NCI-H2029 treated with DMSO at 0.1 percent for 48 hours (cell line): ENCODE measurements at places on chromosomes 11 and 22.

GRCh38 chr11:774873-775592, 2.3 kb downstream of the GATD1 start:
- no peak for DNase-seq

DNA sequence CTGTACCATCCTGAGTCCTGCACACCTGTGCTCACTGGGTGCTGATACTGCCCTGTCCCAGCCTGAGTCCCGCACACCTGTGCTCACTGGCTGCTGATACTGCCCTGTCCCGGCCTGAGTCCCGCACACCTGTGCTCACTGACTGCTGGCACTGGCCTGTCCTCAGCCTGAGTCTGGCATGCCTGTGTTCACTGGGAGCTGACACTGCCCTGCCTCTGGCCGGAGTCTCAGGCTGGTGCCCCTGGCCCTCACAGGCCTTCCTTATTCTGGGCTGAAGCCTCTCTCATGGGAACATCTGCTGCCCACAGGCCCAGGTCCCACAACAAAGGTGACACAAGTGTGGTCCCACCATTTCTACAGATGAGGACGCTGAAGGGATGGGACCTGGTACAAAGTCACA, 115.1 kb downstream of the MPPED1 start:
- DNase-seq = no peak

GRCh38 chr22:50416996-50417395, 57.8 kb downstream of the SBF1 start:
- no peak for DNase-seq

GRCh38 chr11:76669901-76670484, 554 bp downstream of the LRRC32 start:
- DNase-seq = no peak

- DNase-seq = no peak
Observed at GRCh38 chr22:38033522-38034277, 23.5 kb upstream of the PICK1 start.

DNA sequence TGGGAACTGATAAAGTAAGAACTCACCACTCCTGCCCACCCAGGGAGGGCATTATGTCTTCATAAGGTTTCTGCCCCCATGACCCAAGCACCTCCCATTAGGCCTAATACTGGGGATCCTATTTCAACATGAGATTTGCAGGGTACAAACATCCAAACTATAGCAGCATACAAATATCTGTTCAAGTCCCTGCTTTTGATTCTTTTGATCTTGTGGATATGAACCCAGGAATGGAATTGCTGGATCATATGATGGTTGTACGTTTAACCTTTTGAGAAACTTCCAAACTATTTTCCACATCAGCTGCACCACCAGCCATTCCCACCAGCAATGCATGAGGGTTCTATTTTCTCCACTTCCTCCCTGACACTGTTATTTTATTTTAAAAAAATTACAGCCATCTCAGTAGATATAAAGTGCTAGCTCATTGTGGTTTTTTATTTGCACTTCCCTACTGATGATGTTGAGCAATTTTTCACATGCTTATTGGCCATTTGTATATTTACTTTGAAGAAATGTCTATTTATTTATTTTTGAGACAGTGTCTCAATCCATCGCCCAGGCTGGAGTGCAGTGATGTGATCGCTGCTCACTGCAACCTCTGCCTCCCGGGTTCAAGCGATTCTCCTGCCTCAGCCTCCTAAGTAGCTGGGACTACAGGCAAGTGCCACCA, 7.1 kb upstream of the ATG16L2 start:
- DNase-seq = no peak

DNA sequence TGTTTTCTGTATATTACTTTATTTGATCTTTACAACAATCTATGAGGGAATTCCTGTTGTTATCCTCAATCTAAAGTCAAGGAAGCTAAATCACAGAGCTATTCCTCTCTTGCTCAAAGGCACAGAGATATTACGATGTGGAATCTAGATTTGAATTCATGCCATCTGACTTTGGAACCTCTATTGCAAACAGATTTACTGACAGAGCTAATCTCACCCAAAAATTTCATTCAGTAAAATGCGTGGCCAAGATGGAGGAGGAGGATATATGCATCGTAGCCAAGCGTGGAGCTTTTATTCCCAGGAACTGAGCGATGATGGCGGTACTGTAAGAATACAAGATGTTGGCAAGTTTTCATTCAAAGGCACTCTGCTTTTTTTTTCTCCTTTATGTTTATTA, 791.8 kb downstream of the CNTN5 start:
- no peak for DNase-seq

DNA sequence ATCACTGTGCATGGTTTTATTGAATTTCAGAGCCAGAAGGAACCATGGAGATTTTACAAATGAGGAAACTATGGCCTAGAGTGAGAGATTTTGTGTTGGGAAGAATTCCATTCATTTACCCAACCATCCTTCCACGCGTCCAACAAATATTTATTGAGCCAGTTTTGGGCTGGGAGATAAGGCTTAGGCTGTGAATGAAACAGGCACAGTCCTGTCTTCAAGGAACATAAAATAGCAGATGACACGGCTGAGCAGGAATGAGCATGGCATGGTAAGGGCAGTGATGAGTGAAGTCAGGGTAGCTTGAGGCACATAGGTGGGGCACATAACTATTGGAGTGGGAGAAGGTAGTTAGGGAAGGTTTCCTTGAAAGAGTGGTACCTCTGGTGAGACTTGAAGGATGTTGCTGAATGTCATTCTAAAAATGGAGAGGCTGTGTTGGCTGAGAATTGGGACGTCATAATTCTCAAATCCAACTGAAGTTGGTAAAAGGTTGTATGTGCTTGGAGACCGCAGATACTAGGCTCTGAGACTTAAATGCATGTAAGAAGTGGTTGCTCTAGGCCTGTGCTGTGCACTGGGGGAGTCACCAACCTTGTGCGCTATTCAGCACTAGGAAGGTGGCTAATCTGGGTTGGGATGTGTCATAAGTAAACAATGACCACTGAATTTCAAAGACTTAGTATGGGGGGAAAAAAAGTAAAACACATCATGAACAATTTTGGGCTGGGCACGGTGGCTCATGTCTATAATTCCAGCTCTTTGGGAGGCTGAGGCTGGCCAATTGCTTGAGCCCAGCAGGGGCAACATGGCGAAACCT, 51.9 kb downstream of the TEAD1 start:
- DNase-seq = no peak

DNA sequence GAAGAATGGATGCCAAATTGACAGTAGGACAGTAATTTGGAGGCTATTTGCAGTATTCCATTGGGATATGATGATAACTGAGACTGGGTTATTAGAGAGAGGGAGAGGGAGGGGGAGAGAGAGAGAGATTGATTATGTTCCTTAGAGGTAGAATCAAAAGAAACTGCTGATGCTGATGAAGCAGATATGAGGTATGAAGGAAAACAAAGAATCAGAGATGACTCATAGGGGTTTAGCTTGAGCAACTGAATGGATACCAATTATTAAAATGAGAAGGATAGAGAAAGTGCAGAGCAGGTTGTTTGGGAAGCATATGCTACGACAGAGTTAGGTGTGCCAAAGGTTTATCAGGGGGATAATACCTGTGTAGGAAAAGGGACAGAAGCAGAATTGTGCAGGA, 12.8 kb upstream of the NUCB2 start:
- DNase-seq = no peak

- DNase-seq = no peak
Observed at GRCh38 chr22:37710675-37711074, 13.8 kb downstream of the TRIOBP start.

DNA sequence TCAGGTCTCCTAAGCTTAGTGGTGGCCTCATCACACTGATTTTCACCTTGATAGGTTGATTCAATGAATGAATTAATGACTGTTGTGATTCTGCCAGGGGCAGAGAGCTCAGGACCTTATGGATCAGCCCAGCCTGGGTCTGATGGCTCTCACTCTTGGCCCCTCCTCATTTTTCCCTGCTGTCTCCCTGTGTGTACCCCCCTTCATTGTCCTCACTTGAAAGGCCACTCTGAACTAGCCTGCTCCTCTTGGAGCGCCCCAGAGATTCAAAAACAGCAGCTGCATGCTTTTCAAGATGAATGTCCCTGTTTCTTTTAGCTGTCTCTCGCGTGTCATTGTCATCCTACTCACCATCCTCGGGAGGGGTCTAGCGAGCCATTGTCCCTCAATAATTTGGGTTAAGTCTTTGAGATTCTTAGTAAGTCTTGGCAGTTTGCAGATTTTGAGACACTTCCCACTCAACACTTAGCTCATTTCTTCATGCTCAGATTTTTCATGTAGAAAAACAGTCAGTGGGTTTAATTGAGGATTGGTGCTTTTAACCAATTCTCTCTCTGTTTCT, 42.5 kb upstream of the MICAL2 start:
- DNase-seq = no peak

DNA sequence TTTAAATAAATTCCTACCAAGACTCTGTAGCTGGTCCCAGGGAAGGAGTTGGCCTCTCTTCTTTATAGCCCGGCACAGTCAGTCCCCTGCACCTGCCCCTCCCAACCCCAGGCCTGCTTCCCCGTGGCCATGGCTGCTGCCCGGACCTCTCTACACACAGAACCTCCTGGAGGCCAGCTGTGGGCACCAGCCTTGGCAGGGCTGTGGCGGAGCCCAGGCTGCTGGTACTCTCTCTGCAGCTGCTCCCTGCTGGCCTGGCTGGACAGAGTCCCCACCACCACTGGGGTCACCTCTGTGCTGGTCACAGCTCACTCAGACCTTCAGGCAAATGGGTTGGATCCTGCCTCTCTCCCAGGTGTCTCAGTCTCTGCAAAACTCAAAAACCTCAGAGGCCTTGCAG, 69.3 kb downstream of the LRP5 start:
- DNase-seq = no peak

- DNase-seq = no peak
Observed at GRCh38 chr11:98559961-98560360, 460.8 kb upstream of the CNTN5 start.

DNA sequence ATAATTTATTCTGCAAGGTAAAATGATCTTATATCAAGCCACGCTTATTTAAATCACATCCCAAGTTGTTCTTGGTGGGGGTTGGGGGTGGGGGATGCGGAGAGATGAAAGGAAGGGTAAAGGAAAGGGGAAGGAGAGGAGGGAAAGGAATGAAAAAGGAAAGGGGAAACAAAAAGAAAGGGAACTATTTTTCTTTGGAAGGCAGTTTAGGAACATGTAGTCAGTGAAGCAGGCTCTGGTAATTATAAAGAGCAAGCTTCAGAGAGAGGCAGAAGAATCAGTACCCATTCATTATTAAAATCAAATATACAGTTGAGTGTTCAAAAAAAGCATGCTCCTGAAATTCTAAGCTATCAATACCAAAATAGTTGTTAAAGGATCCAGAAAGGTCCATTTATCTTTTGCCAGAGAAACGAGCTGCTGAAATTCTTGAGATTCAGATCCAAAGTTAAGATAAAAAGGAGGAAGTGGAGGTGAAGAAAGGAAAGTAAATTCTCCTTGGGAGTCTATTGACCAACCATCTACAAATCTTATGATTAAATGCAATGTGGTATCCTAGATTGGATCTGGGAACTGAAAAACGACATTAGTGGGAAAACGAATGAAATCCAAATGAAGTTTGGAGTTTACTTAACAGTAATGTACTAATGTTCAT, 107.4 kb downstream of the SGSM3 start:
- no peak for DNase-seq

GRCh38 chr11:16632295-16633200, 105.9 kb upstream of the C11orf58 start:
- DNase-seq = no peak

DNA sequence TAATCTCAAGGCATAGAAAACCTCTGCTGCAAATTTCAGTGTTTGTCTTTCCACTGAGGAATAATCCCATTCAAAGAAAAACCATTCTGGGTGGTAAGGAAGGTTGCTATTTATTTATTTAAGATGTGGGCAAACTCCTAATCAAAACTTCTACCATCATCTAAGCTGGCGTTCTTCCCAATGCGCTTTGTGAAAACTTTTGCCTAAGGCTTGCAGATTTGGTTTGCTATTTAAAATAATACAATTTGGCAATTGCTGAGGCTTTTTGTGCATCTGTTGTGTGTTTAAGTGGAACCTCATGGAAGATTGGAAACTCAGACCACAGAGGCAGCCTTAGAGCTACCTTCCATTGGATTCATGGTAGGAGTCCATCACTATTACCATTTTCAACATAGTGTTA, 309.0 kb downstream of the BLID start:
- no peak for DNase-seq

DNA sequence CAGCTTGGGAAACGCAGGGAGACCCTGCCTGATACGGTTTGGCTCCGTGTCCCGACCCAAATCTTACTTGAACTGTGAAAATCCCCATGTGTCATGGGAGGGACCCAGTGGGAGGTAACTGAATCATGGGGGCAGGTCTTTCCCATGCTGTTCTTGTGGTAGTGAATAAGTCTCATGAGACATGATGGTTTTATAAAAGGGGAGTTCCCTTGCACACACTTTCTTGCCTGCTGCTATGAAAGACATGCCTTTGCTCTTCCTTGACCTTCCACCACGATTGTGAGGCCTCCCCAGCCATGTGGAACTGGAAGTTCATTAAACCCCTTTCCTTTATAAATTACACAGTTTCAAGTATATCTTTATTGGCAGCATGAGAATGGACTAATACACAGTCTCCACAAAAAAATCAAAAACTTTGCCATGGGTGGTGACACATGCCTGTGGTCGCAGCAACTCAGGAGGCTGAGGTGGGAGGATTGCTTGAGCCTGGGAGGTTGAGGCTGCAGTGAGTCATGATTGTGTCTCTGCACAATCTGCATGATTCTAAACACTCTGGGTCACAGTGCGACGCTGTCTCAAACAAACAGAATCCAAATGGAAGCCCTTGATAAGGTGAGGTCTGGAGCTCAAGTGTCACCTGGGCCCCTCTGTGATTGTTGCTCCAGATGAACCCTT, 34.9 kb downstream of the SYN3 start:
- no peak for DNase-seq

- no peak for DNase-seq
Observed at GRCh38 chr22:27984001-27984695, 65.1 kb upstream of the PITPNB start.

DNA sequence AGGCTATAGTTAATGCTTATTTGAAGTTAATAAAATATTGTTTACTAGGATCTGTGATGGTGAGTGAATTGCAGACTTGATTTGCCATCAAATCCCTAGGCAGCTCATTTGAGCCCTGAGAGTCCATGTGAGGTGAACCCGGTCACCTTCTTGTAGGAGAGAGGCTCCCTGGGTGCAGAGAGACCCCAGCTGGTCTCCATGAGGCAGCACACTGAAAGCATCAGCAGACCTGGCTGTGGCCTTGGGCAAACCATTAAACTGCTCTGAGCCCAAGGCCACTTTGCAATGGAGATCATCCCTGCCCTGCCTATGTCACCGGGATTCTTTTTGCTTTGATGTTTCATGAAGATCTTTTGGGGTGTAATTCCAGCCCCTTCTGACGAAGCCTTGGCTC, 125.2 kb downstream of the MICAL2 start:
- no peak for DNase-seq

GRCh38 chr22:49825436-49825835, 2.2 kb downstream of the BRD1 start:
- DNase-seq = no peak

- no peak for DNase-seq
Observed at GRCh38 chr11:109808569-109808968, 284.6 kb upstream of the ZC3H12C start.
